ENCODE measurements at places on chromosomes 1 and 21.

DNA sequence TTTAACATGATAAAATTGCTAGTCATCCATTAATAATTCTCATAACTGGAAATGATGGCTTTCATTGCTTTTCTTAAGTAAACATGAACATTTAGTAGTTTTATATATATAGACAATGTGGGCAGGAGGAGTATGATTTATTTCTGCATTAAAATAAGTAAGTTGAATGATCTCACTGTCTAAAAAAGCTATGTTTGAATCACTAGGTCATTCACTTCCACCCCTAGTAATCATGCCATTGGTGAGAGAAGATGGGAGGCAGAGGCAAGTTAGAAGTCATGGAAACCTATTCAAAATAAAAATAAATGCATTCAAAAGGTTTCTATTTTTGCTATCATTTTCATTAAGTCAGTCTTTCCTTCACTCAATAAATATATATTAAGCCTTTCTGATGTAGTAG, 226.4 kb downstream of the DUSP10 start:
- no peak for DNase-seq

GRCh38 chr1:230972855-230973271, 5.8 kb downstream of the TTC13 start:
- DNase-seq = no peak

- DNase-seq = no peak
Measured at GRCh38 chr1:152186556-152187285, 27.7 kb upstream of the RPTN start.

GRCh38 chr1:195740862-195741261, 867.4 kb downstream of the KCNT2 start:
- no peak for DNase-seq

- no peak for DNase-seq
Measured at GRCh38 chr1:39266269-39266668, 61.8 kb downstream of the MACF1 start.

DNA sequence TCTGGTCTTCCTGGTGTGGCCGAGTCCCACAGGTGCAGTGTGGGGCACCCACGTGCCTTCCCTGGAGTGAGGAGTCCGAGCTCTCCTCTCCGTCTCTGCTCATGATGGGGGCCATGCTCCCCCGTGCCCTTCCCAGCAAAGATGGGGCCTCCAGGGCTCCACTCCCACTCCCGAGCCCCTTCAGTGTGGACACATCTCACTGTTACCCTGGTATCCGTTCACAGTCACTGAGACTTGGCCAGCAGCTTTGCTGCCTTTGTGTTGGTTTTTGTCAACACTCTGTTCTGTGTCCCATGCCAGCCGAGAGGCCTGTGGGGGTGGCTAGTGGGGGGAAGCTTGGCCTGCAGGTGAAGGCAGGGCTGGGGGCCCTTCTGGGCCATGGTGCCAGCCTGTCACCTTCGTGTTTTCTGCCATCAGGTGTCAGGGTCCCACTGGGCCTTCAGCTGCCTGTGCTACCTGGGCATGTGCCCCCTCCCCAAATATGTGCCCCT, 46.9 kb upstream of the POFUT2 start:
- no peak for DNase-seq

GRCh38 chr1:13617773-13618172, 34.1 kb downstream of the PDPN start:
- no peak for DNase-seq

DNA sequence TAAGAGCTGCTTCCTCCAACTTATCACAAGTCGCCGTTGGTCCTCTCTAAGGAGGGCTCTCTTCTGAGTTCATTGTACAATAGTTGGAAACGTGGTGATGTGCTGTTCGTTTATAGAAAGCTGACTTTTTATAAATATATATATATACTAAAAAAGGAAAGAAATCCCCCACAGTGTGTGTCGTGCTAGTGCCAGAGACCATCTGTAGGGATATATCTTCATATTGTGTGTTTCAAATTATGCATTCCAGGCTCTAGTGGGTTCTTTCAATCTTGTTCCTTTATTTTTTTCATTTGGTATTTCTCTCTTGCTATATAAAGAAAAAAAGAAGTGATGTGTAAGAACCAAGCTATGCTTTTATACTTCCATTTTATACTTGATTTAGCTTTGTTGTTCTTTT, 111.8 kb downstream of the TAS1R2 start:
- DNase-seq = no peak

DNA sequence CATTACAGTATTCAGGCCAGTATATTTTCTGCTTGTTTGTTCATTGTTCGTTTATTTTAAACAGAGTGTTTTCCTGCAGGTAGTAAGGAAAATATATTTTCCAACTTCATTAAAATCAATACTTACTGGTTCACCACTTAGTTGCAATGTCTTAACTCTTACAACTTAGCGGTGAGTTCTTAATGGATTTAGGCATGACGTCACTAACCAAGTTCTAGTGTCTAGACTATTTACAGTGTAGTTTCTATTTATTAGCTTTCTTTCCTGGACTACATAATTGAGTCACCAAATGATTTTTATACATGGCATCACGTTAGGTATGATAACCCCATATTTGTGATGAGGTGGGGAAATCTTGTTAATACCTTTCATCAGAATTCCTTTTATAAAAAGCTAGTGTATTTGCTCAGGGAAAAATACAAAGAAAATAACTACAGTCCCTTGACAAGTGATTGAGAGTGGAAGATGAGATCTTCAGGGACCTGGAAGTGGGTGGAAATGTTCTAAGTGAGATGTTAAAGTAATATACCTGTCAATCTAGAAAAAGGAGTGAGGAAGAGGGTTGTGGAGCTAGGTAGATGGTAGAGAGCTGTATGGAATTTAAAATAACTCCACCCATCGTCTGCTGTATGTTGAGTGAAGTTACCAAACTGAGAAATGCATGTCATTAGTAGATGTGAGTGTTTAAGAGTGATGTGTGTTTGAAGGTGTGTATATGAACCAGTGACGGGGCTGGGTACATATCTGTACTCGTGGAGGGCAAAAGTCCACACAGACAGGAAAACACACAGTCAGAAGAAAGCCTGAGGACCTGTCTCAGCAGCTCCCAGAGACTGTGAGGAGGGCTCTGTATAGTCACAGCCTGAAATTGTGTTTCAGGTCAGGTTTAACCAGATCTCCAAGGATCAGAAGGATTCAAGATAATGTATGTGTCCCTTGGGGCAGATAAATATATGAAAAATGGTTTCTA, 197.6 kb upstream of the ADAMTS5 start:
- DNase-seq = no peak

GRCh38 chr21:39124681-39125251, 58.5 kb downstream of the PSMG1 start:
- no peak for DNase-seq

DNA sequence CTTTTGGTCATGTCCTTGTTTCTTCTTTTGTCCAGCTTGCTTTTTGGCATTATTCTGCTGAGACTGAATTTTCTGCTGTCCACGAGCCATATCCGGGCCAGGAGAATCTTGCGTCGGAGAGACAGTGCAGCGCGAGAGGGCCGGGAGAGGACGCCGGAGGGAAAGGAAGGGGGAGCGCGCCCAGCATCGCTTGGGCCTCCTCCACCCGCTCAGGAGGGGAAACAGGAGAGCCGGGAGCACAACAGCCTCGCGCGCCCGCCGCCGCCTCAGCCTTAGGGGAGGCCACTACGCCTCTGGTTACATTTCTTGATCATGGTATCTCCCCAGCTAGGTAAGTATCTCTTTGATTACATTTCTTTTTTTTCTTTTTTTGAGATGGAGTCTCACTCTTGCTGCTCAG, 7.4 kb upstream of the DEGS1 start:
- DNase-seq = no peak

GRCh38 chr21:28337315-28337714, 655.4 kb downstream of the LTN1 start:
- peak; percentile 30 for DNase-seq

DNA sequence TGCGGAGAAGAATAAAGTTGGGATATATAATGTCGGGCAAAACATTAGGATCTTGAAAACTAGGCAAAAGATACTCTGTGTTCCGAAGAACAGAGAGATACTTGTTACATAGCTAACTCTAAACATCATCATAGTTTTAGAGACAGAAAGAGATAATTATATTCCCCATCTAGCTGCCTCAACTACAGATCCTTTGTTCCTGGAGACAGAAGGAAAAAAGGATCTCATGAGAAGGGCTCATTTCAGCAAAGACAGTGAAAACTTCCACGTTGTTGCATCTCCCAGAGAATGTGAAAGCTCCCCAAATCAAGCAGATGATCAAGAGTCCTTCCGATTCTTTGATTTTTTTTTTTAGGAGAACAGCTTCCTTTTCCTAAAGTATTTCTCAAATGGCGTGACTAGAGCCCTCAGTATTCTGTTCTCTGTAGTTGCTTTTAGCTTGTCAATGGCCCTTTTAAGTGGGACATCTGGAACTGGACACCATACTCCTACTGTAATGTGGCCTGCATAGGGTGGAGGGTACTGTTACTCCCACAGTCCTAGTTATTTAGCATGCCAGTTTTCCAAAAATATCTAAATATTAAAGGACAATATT, 1048.2 kb downstream of the TTLL7 start:
- DNase-seq = no peak

Data from NCI-H526 treated with DMSO at 0.1 percent for 48 hours (cell line).